ENCODE measurements at places on chromosomes 12 and 14.

DNA sequence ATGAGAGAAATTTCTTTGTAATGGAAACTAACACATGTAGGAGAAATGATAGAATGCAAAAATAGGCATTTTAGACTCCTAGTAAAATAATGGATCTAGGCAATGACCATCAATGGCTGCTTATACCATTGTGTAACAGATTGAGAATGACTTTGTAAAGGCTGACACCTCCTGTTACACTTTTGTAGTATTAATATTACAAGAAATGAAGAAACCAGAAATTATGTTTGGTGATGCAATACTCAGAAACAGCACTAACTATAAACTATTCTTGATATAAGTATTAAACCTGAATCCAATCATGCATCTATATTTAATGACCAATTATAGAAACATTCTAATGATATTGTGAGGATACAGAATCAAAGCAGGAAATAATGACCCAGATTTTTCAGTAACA lies 108.5 kb upstream of the CNTN1 start:
- no peak for DNase-seq
- H3K27me3 ChIP-seq: no peaks in the 10 kb centered on the region
- H3K27ac ChIP-seq: no peak overlapping the region
- no peaks in the 10 kb centered on the region for H3K4me1 ChIP-seq
- no peak overlapping the region for H3K4me3 ChIP-seq
- H3K36me3 ChIP-seq: no peaks in the 10 kb centered on the region

- peaks cover 20% of the 10 kb centered on the region for H3K36me3 ChIP-seq
- peak; percentile 50 for DNase-seq
Measured at GRCh38 chr14:73743431-73743931, 29.3 kb upstream of the PNMA1 start.

GRCh38 chr14:93096691-93097322 lies 18.9 kb downstream of the ITPK1 start:
- no peaks in the 10 kb centered on the region for H3K27me3 ChIP-seq
- H3K4me3 ChIP-seq: no peak overlapping the region
- DNase-seq: no peak
- no peak overlapping the region for H3K27ac ChIP-seq
- H3K36me3 ChIP-seq: no peaks in the 10 kb centered on the region

GRCh38 chr14:100892496-100893227 lies 10.9 kb downstream of the RTL1 start:
- H3K27me3 ChIP-seq: peaks cover 6% of the 10 kb centered on the region
- H3K4me3 ChIP-seq: no peak overlapping the region
- no peak overlapping the region for H3K27ac ChIP-seq
- no peak for DNase-seq
- H3K36me3 ChIP-seq: no peaks in the 10 kb centered on the region

- no peak overlapping the region for H3K4me3 ChIP-seq
- no peak overlapping the region for H3K27ac ChIP-seq
- peaks cover 82% of the 10 kb centered on the region for H3K4me1 ChIP-seq
Measured at GRCh38 chr14:76925097-76925441, 98.9 kb downstream of the LRRC74A start.

- no peak for DNase-seq
- H3K4me3 ChIP-seq: no peak overlapping the region
- H3K36me3 ChIP-seq: no peaks in the 10 kb centered on the region
- H3K27ac ChIP-seq: no peak overlapping the region
- H3K27me3 ChIP-seq: no peaks in the 10 kb centered on the region
Measured at GRCh38 chr14:46840944-46841720, 189.6 kb upstream of the RPL10L start.

GRCh38 chr12:2862876-2863275 lies 6.0 kb upstream of the TEX52 start:
- H3K36me3 ChIP-seq: peaks cover 10% of the 10 kb centered on the region
- H3K4me3 ChIP-seq: no peak overlapping the region
- no peaks in the 10 kb centered on the region for H3K27me3 ChIP-seq
- no peak overlapping the region for H3K27ac ChIP-seq
- no peak for DNase-seq

DNA sequence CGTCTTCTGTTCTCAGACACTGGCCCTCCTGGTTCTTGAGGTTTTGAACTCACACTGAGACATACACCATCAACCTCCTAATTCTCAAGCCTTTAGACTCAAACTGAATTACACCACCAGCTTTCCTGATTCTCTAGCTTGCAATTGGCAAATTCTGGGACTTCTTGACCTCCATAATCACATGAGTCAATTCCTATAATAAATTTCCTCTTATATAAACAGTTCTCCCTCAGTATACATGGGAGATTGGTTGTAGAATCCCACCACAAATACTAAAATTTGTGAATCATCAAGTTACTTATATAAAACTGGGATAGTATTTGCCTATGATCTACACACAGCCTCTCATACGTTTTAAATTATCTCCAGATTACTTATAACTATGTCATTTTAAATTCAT lies 162.2 kb downstream of the DIO2 start:
- H3K27ac ChIP-seq: no peak overlapping the region
- no peak overlapping the region for H3K4me3 ChIP-seq
- H3K4me1 ChIP-seq: no peaks in the 10 kb centered on the region
- H3K36me3 ChIP-seq: no peaks in the 10 kb centered on the region
- no peaks in the 10 kb centered on the region for H3K27me3 ChIP-seq
- no peak for DNase-seq

- no peak for DNase-seq
- no peaks in the 10 kb centered on the region for H3K36me3 ChIP-seq
- H3K27me3 ChIP-seq: no peaks in the 10 kb centered on the region
- H3K4me3 ChIP-seq: no peak overlapping the region
Measured at GRCh38 chr14:70698288-70698687, 56.6 kb downstream of the TTC9 start.

- peaks cover 2% of the 10 kb centered on the region for H3K4me1 ChIP-seq
- no peak overlapping the region for H3K4me3 ChIP-seq
- DNase-seq: no peak
- H3K36me3 ChIP-seq: no peaks in the 10 kb centered on the region
- H3K27ac ChIP-seq: no peak overlapping the region
- H3K27me3 ChIP-seq: peaks cover 14% of the 10 kb centered on the region
Measured at GRCh38 chr14:101557321-101557695, 4.0 kb upstream of the DIO3 start.

DNA sequence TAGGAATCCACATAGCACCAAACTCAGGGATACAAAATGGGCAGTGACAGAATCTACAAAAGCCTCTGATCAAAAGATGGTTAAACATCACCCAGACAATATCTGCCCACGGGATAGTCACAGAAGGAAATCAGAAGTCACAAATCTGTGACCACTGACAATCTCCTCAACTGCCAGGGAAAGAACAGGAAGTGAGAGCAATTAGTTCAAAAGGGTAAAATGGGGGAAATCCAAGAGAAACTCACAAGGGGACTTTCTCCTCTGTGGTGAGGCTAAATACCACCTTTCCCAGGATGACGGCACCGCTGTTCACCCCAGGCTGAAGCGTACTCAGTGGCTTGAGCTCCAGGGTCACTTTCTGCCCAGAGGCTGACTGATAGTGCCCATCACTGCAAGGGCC lies 10.7 kb downstream of the TTC5 start:
- no peak overlapping the region for H3K4me3 ChIP-seq
- H3K27me3 ChIP-seq: no peaks in the 10 kb centered on the region
- DNase-seq: no peak
- H3K36me3 ChIP-seq: peaks cover 88% of the 10 kb centered on the region
- H3K27ac ChIP-seq: no peak overlapping the region

Measured in CD4-positive, alpha-beta T cell (primary cell).